Mesenchymal stem cell (in vitro differentiated cells and primary cell): ENCODE measurements at places on chromosomes 7 and 10.

GRCh38 chr10:101997803-101998202, 58.2 kb downstream of the ARMH3 start:
- DNase-seq = no peak

GRCh38 chr7:105307163-105307672, 81.5 kb downstream of the SRPK2 start:
- no peak for DNase-seq

GRCh38 chr10:72392571-72392970, 37.9 kb upstream of the DNAJB12 start:
- no peak for DNase-seq

- DNase-seq = no peak
Measured at GRCh38 chr7:98346515-98347069, 54.3 kb downstream of the BAIAP2L1 start.

- DNase-seq = no peak
Measured at GRCh38 chr10:118045158-118045836, 1.4 kb downstream of the RAB11FIP2 start.

DNA sequence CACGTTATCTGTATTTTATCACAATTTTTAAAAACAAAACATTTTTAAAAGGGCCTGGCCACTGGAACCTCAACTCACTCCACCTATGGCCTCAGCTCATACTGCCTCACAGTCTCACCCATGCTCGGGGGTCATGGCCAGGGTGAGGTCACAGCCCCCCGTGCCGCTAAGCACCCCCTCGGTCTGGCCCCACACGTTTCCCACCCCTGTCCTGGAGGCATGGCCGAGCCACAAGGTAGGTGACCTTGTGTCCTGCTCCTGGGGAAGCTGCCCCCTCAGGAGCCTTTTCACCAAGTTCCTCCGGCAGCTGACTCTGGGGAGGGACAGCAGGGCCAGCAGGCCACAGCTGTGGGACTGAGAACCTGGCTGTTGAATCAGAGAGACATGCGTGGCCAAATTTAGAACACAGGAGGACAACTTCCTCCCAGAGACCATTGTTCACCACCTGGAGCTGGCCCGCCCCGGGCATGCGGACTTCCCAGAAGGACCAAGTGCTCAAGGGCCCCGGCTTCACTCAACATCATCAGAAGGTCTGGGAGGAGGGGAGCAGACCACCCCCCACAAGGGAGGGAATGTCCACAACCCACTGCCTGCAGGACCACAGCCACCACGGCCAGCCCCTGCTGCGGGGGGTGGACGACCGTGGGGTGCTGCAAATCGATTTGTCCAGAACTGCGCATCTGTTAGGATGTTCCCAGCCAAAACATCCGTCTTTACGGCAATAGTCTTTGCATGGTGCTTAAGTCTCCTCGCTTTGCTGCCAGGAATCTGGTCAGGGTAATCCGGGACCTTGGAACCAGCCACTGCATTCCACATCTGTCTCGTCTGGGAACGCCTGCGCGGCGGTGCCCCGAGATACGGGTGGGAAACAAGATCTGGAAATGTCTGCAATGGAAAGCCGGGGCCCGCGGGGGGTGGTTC, 48.6 kb upstream of the PDGFA start:
- DNase-seq = no peak

GRCh38 chr7:157612664-157613561, 276.1 kb downstream of the DNAJB6 start:
- DNase-seq = no peak

- no peak for DNase-seq
Measured at GRCh38 chr10:129694184-129694583, 227.1 kb downstream of the MGMT start.

GRCh38 chr10:60537697-60538096, 148.0 kb upstream of the ANK3 start:
- DNase-seq = no peak

- no peak for DNase-seq
Measured at GRCh38 chr10:70255329-70256299, 22.4 kb upstream of the PPA1 start.

GRCh38 chr10:9209105-9209798, 1154.8 kb downstream of the GATA3 start:
- peak; percentile 64 for DNase-seq

DNA sequence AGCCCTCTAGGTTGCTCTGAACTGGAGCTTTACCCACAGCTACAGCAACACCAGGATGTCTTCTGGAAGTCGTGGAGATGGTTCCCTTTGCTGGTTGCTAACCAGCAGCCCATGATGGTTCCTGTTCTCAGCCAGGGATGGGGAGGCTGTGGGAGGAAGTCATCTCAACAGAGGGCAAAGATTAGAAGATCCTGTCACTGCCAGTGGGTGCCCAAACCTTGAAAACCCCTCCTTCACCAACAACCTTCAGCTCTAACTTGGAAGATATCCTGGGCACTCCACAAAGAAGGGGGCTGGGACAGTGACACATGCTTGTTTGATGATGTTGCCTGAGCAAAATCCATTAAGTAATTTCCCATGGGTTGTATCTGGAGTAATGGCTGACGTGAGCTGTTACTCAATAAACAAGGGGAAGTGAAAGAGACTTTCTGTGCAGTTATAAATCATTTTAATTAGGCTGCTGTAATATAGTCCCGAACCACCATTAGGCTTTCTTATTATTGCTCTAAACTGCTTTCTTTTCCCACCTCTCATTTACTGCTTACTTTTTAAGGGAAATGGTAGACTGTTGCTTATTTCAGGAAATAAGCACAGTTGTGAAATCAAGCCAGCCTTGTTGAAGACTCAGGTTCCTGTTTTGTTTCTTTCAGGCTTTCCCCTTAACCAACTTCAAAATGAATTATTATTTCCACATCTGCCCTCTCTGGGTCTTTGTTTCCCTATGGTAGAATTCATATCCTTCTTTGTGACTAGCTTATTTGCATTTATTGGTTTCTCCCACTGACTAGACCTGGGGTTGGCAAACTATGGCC, 124.8 kb downstream of the PPP1R17 start:
- DNase-seq = peak; percentile 97

- no peak for DNase-seq
Measured at GRCh38 chr7:28323833-28324232, 88.5 kb upstream of the CREB5 start.

GRCh38 chr7:132270517-132270916, 305.8 kb downstream of the PLXNA4 start:
- peak; percentile 37 for DNase-seq

DNA sequence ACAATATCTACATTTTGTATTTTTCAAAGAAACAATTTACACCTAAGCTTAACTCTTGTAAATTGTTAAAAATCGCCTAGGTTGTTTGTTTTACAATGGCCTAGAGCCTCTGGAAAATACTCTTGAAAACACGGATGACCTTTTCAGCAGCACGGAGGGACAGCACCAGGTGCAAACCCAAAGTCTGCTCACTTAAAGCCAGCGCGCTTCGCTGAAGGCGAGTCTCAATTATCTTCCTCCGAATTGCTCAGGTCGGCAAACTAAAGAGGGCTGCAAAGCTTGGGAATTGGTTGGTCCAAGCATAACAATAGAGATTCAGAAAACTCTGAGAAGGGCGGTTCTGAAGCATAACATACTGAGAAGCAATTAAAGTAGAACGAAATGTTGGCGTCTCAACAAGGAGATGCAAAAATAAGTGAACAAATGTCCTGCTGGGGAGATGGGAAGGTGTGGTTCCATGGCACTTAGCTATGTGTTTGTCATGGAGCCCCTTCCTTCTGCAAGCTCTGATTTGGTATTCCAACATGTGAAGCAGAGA, 139.9 kb upstream of the PITRM1 start:
- DNase-seq = no peak

DNA sequence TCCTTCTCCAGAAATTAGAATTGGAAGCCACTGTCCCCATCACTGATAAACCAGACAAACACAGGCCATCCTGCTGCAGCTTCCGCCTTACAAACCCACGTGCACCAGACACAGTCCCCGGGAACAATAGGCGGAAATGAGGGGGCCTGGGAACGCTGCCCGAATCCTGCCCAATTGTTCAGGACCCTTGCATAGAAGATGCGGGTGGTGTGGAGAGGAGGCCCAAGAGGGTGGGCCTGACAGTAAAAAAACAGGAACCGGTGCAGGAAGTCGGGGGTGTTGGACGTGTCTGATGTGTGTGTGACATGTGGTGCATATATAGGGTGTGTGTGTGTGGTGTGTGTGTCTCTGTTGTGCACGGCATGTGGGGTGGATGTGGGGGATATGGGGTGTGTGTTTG, 26.5 kb upstream of the CHST15 start:
- DNase-seq = no peak

- DNase-seq = no peak
Measured at GRCh38 chr10:133272964-133273420, 3.7 kb downstream of the ADAM8 start.

DNA sequence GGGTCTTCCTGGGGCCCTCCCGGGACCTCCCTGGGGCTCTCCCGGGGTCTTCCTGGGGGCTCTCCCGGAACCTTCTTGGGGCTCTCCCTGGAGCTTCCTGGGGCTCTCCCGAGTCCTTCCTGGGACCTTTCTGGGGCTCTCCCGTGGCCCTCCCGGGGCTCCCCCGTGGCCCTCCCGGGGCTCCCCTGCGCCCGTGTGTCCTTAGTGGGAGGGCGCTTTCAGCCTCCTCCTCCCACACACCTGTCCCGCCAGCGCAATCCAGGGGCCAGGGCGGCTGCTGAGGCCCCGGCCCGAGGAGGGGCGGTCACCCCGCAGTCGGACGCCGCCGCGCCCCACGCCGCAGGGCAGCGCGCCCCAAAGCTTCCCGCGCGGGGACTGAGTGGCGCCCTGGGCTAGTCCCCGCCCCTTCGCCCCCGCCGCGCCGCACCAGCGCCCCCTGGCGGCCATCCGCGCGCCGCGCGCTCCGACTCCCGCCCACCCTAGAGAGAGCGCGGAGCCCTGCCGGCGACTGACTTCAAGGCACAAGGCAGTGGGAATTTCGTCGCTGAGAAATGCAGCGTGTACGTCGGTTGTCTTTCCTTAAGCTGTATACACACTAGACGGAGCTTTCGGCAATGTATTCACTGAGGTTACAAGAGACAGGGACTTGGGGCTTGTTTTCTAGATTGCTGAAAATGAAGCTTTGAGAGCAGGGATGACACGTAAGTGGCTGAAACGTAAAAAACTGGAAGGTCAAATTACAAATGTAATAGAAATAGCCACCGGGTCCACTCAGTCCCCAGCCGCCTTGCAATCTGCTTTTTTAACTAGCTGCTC, 47.1 kb downstream of the INSIG1 start:
- peak; percentile 62 for DNase-seq

GRCh38 chr7:138295049-138295637, 164.9 kb upstream of the TRIM24 start:
- DNase-seq = no peak

GRCh38 chr7:108253275-108254044, 123.3 kb upstream of the LAMB4 start:
- no peak for DNase-seq

DNA sequence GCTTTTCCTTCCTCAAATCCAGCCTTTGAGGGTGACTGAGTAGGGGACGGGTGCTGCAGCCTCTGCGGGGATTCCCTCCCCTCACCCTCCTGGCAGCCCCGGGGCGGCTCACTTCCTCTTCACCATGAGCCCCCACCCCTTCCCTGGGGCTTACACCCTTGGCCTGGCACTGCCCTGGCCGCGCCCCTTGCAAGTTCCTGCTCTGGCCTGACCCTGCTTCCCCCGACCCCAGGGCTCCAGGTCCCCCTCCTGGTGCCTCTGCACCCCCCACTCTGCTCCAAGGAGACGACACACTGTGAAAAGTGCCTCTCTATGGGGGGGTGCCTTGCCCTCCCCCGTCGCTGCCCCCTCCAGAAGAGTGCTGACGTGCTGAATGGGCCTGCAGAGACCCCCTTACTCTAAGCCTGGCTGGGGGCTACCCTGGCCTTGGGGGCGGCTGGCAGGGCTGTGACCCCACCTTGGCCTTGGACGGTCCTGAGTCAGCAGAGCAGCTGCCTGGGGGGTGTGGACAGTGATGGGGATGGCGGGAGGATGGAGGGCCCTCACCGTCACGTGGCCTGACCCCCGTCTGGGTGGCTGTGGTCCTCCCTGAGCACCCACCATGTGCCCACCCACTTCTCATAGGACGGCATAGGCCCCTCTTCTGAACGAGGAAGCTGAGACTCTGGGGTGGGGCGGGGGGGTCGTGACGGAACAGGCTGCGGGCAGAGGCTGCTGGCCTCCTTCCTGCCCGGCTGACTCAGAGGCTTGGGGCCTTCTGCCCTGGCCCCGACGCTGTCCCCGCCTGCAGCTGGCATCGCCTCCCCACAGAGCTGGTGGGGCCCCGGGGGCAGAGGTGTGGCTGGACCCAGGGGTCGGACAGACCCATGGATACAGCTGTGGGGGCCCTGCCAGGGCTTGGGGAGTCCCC, 9.8 kb downstream of the LFNG start:
- DNase-seq = peak; percentile 63

DNA sequence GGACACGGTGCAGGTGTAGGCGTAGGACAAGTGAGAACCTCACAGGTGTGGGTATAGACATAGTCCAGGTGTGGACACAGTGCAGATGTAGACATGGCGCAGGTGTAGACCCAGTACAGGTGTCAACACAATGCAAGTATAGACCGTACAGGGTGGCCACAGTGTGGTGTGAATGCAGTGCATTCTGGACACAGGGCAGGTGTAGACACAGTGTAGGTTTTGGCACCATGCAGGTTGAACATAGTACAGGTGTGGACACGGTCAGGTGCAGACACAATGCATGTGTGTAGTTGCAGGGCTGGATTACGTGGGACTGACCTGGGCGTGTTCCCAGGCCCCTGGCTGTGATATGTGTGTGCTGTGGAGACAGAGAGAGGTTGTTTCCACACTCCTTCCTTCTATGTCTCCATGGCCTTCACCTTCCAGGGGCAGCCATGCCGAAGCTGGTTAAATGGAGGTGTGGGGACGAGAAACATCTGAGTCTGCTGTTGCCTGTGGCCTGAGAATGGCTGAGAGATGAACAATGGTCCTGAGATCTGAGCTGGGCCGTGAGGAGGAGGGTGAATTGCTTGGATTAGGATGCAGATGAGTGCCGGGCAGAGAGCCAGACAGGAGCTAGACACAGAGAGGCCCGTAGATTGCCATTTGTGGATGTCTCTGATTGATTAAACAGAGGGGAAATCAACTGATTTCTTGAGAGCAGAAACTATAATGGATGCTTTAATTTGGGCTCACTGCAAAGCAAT, 343.9 kb upstream of the SHH start:
- no peak for DNase-seq

GRCh38 chr7:985915-986741, 3.1 kb downstream of the CYP2W1 start:
- DNase-seq = peak; percentile 56

- no peak for DNase-seq
Measured at GRCh38 chr10:76310588-76311080, 879.2 kb downstream of the LRMDA start.

- peak; percentile 69 for DNase-seq
Measured at GRCh38 chr7:47497367-47498096, 84.4 kb downstream of the TNS3 start.
